ENCODE measurements at places on chromosomes 13 and 19.

DNA sequence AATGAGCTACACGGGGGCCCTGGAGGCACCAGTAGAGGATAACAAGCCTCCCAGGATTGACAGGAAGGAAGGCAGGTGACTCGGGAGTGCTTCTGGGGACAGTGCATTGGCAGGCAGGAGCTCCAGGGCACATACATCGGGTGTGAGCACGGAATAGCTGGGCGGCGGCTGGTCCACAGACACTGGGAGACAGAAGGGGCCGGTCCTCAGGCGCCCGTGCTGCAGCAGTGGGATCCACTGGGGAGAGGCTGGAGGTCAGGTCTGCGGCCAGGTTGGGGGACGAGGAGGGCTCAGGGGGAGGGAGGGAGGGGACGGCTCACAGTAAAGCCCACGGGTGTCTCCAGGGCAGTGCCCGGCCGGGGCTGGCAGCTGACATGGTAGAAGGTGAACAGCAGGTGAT lies 2.1 kb upstream of the ANGPTL8 start:
- DNase-seq, result no peak

DNA sequence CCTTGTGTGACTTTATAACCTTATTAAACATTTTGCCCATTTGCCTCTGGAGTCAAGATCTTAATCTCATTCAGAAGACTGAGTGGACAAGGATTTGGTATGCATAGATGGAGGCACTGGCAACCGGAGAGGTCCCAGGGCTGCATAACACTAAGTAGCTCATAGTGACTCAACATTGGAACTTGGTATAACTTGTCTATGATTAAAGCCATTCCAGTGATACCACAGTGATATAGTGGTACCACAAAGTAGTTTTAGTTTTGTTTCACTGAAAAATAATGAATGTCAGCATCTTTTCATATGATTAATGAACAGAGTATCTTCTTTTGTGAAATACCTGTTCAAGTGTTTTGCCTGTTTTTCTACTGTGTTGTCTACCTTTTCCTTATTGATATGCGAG lies 26.4 kb downstream of the CDK8 start:
- DNase-seq, result no peak

DNA sequence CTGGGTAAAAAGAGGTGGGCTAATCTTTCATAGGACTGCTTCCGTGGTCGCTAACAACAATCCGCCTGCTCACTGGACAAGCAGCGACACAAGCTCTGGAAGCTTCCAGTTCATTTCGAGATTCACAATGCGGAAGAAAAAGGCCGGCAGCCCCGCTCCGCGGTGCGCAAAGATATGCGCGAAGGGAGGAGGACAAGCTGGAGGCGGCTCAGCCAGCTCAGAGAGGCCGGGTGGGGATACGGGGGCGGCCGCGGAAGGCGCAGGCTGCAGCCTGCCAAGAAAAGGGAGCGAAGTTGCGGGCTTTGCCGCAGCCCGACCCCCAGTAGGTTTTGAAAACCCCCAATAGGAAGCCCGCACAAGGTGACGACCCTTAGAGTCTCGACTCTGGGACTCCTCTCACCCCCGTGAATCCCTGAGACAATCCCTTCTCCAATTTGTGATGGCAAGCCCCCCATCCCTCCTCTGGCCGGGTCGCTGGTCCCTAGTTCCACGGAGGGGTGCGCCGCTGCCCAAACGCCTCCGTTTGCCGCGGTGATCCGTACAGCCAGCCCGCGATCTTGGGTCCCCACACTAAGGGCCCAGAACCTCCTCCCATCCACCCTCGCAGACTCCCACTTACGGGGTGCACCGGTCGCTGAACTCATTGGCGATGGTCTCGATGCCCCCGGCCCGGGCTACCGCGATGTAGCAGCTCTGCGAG lies 697 bp downstream of the HSPH1 start:
- peak; percentile 44 for DNase-seq

DNA sequence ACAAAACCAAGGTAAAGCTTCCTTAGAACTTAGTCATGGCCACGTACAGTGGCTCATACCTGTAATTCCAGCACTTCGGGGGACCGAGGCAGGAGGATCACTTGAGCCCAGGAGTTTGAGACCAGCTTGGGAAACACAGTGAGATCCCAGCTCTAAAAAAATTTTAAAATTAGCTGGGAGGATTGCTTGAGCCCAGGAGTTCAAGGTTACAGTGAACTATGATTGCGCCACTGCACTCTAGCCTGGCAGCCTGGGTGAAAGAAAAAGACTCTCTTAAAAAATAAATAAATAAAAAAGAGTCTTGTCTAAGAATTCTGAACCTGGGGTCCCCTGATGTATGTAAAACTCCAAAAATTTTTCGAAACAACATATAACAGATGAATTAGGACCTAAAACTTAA lies 34.9 kb downstream of the N4BP2L2 start:
- DNase-seq, result no peak

DNA sequence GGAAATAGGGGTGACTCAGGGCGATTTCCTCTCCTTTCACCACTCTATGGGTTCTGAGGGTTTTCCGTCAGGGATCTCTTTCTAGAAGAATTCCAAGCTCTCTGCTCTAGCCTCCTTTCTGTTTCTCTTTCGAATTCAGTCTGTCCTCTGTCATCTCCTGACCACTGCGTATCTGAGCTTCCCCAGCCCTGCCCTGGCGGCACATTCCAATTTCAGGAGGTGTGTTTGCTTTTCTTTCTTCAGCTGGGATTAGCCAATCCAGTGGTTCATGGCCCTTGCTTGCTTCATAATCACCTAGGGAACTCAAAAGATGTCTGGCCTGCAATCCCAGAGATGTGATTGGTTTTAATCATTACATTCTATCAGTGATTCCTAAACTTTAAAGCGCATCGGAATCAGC lies 9.4 kb downstream of the IFNL2 start:
- no peak for DNase-seq

GRCh38 chr19:54137699-54138488 lies at the start of gene CNOT3:
Gene CNOT3, plus strand, starts transcription at chr19:54137762. Its CDS starts 5,217 bp downstream, at chr19:54142979.
- no peak for DNase-seq

DNA sequence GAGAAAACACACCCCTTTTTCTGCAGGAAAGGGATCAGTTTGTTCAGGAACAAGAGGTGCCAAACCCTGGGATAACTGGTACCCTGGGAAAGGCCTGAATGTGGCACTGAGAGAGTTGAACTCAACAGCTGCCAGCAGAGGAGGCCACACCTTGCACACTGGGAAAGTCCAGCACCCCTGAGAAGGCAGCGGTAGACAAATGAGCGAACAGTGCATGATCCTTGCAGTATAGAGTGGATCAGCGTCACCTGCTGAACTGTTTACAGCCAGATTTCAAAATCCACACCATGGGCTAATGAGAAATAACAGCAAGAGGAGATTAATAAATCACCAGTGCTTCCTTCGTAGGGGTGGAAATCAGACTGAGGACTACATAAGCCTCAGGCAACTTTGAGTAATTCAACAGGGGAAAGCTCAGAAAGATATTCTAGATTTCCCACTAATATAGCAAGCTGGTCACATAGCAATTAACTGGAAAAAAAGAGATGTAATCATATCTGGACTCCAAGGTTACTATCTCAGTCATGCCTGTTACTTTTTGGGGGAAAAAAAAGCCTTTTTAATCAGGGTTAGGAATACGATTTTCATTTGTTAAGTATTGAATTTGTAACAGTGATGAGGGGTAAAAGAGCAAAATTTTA lies 52.0 kb downstream of the DCT start:
- DNase-seq, result no peak

GRCh38 chr19:13615890-13616289 lies 109.6 kb upstream of the CACNA1A start:
- DNase-seq, result no peak

GRCh38 chr19:55468054-55468393 lies 3.5 kb upstream of the C19orf85 start:
- DNase-seq, result no peak

DNA sequence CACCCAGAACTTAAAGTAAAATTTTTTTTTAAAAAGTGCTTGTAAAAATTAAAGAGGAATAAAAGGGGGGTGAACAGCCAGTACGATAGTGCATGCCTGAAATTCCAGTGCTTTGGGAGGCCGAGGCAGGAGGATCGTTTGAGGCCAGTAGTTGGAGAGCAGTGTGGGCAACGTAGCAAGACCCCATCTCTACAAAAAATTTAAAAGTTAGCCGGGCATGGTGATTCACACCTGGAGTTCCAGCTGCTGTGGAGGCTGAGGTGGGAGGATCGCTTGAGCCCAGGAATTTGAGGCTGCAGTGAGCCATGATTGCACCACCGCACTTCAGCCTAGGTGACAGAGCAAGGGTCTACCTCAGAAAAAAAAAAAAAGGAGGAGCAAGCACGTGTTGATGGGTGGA lies 7.8 kb downstream of the ADAMTSL5 start:
- DNase-seq, result no peak

DNA sequence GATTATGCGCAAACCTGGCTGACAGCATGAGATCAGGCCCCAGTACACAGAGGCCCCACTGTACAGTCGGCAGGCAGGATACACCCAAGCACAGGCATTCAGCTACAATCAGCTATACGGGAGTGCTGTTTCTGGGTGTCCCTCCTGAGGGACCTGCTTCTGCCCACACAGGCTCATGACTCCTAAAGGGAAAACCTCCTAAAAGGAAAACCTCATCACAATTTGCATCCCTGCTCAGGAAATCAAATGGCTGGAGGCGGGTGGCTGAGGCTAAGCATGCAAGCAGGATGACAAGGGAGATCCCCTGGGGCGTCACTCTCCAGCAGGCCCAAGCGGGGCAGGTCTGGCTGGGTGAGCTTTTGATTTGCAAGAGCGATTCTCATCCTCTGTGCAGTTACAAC lies 99.8 kb downstream of the CRYL1 start:
- DNase-seq, result no peak

DNA sequence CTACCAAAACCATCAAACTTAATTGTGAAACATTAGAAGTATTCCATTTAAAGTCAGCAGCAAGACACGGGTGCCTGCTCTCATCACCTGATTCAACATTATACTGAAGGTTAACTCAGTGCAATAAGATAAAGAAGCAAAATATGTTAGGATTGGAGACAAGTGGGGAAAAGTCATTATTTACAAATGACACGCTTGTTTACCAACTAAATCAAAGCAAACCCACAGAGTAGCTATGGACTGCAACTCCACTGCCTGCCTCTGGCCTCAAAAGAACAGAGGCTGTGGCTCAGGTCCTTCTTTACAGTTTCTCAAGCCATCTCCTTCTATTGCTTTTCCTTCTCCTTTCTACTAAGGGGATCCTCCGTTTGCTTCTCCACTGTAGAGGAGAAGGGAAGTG lies 21.0 kb upstream of the ATP12A start:
- DNase-seq, result no peak

GRCh38 chr19:11227195-11227886 lies 12.1 kb upstream of the ANGPTL8 start:
- DNase-seq, result no peak

GRCh38 chr13:81133066-81133465 lies 792.1 kb upstream of the SPRY2 start:
- DNase-seq, result no peak

- DNase-seq, result no peak
Observed at GRCh38 chr19:57675881-57676280, 5.9 kb upstream of the ZNF551 start.

DNA sequence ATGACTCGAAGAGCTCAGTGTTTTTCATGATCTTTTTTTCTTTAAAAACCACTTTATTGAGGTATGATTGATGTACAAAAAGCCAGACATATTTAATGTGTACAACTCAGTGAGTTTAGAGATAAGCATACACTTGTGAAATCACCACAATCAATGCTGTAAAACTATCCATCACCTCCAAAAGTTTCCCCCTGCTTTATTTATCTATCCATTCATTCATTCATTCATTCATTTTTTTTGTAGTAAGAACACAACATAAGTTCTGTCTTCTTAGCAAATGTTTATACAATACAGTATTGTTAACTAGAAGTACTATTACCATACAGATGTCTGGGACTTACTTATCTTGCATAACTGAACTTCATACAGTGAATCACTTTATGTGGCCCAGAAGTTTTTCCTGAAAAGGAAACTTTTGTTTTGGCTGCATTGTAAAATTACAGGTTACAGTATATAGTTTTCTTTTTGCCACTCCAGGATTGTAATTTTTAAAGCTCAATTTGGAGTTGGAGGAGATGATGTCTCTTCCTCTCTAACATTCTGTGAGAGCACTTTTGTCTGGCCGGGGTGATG lies 6.7 kb downstream of the RAP2A start:
- DNase-seq, result no peak

- DNase-seq, result no peak
Observed at GRCh38 chr13:92781965-92782690, 444.5 kb upstream of the GPC6 start.

GRCh38 chr13:82739881-82740280 lies 1142.4 kb downstream of the SLITRK1 start:
- no peak for DNase-seq

DNA sequence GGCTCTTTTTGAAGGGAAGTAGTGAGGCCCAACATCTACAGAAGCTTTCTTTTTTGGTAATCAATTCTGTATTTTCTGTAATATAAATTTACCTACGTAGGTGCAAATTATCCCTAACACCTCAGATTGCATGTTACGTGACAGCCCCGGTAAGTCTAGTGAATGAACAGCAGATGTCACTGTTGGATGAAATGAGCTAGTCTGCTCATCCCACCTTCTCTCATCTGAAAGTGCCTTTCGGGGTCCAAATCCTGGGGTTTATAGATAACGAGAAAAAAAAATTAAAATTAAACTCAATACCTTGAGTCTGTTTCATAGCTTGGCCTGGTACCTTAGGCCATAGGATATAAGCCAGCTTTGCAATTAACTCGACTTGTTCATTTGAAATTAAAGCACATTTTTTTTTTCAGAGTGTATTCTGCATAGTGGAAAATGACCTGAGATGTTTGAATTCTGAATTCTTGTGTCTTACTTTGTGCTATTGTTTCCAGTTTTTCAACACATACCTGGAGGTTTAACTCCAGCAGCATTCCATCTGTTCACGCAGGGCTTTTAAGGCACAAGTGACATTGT lies 548.2 kb downstream of the GPC5 start:
- no peak for DNase-seq

DNA sequence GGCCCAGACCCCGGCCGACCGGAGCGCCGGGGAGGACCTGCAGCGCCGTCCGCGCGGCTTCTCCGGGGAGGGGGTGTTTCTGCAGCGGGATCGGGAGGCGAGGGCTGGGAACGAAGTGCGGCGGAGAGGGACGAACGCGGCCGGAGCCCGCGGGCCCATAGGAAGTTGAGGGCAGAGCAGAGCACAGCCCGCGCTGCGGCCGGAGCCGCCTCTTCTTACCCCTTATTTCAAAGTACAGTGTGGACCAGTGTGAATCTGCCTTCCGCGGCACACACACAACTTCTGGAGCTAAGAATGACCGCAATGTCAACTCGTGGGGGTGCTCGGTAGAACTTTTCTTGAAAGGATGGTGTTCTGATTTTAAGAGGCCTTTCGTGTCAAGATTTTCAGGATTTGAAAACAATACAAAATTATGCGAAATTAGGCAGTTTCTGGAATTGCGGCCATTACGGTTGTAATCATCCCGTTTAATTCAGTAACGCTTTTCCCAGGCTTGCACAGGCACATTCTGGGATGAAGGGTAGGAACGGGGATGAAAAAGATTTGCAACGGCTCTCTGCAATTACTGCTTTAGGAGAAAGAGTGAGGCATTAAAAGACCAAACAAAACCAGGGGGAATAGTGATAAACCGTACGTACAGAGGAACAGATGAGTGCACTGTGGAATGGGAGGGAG lies 821 bp downstream of the TDRD3 start:
- peak; percentile 4 for DNase-seq
